ENCODE measurements at places on chromosomes 16 and 17.

- no peak for DNase-seq
Measured at GRCh38 chr16:22126037-22126558, 33.8 kb downstream of the VWA3A start.

- DNase-seq = no peak
Measured at GRCh38 chr16:79482011-79482410, 118.5 kb downstream of the MAF start.

- DNase-seq = no peak
Measured at GRCh38 chr17:74877592-74878548, 5.1 kb upstream of the FDXR start.

DNA sequence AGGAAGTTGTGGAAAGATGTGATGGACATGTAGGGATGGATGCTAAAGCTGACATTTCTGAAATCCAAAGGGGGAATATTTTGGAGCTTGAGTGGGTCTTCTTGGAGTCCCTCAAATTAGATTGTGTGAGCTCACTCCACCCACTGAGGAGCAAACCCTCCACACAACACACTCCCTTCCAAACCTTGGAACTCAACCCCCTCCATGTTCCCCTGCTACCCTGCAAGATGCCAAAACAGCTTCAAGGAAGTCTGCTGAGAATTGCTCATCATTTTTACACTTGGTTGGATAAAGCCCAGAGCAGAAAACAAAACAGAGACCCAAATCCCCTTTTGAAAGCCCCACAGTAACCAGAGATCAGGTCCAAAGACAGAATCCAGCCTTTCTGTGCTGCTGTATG lies 103.3 kb upstream of the ERCC4 start:
- DNase-seq = no peak

- no peak for DNase-seq
Measured at GRCh38 chr17:1274245-1274608, 4.0 kb downstream of the BHLHA9 start.

GRCh38 chr16:76913046-76913445 lies 277.9 kb upstream of the MON1B start:
- DNase-seq = no peak

DNA sequence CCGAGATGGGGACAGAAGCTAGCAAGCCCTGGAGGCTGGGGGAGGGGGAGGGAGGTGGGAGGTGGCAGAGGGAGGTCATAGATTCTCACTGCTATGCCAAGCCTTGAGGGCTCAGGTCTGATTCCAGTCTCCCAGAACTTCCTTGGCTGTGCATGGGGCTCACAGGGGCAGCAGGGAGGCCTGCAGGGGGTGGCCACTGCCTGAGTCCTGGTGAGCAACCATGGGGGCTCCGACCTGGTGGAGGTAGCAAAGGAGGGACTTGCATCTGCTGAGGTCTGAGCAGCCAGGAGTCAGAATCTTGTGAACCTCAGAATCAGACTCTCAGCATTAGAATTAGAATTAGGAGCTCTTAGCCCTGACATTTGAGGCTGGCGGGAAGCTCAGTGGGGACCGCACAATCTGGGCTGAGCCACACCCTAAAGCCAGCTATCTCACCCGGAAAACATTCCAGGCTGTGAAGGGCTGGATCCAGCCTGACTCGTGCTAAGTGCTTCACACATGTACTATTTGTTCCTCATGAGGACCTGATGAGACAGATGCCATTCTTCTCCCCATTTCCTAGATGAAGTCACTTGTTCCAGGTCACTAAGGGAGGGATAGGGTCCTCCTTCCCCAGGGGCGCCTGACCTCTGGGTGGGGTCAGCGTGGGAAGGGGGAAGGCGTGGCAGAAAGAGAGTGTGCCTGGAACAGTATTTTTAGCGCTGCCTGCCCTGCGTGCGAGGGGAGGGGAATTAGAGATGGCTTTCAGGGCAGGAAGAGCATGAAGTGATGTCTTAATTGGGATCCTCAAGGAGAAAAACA lies 17.3 kb upstream of the KCNJ12 start:
- no peak for DNase-seq

DNA sequence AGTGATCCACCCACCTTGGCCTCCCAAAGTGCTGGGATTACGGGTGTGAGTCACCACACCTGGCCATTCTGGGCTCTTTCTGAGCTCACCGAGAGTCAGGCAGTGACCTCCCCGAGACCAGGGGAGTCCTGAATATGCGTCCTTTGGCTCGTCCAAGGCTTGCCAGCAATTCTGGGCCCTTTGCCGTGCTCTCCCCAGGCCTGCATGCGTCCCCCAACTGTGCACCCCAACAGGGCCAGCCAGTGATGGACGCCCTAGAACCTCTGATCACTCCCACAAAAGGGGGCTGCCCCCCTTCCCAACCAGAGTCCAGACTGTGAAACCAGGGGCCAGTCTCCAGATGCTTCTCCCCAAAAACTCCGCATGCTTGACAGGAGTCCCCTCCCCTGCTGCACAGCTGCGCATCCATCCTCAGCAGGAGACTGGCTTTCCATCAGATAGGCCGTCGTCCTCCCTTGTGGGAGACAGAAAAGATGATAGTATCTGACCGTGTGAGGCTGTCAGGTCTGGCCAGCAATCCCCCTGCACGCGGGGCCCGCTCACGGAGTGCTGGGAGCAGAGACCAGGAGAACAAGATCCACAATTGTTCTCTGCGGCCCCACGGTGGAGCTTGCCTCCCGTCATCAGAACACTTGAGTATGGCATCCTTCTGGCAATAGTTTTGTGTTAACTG lies 15.5 kb downstream of the HS3ST6 start:
- no peak for DNase-seq

DNA sequence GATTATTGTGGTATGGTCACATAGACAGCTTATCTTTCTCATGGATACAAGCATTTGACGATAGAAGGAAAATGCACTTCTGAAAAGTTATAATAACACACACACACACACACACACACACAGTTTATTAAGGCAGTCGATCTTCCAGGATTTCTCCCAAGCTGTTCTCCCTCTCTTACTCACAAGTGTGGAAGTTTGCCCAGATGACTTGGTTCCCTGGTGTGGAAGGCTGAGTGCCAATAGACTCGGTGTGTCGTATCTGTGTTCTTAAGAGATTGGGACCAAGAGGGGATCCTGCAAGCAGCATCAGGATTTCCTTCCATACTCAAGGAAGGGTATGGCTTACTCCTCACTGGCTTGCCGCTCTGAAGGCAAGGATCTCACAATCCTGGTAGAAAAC lies 279.6 kb downstream of the HS3ST3B1 start:
- DNase-seq = no peak

DNA sequence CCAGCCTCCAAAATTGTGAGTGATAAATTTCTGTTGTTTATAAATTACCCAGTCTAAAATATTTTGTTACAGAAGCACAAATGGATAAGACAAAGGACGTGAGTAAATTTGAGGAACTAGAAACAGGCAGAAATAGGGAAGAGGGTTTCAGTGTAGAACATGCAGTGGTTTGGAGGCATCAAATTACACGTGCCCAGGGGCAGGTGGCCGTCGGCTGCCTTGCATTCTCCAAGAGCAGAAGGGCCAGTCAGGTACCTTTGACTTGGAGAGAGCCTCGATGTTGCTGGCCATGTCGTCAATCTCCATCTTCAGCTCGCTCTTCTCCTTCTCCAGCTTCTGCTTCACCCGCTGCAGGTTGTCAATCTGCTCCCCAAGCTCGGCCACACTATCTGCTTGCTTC lies 54.3 kb downstream of the MYH13 start:
- DNase-seq = no peak

- DNase-seq = peak; percentile 51
Measured at GRCh38 chr17:48541577-48542113, 3.3 kb downstream of the HOXB2 start.

GRCh38 chr16:19346335-19346922 lies 60.9 kb downstream of the CLEC19A start:
- DNase-seq = no peak

GRCh38 chr16:4381072-4381934 lies 9.7 kb downstream of the VASN start:
- no peak for DNase-seq

DNA sequence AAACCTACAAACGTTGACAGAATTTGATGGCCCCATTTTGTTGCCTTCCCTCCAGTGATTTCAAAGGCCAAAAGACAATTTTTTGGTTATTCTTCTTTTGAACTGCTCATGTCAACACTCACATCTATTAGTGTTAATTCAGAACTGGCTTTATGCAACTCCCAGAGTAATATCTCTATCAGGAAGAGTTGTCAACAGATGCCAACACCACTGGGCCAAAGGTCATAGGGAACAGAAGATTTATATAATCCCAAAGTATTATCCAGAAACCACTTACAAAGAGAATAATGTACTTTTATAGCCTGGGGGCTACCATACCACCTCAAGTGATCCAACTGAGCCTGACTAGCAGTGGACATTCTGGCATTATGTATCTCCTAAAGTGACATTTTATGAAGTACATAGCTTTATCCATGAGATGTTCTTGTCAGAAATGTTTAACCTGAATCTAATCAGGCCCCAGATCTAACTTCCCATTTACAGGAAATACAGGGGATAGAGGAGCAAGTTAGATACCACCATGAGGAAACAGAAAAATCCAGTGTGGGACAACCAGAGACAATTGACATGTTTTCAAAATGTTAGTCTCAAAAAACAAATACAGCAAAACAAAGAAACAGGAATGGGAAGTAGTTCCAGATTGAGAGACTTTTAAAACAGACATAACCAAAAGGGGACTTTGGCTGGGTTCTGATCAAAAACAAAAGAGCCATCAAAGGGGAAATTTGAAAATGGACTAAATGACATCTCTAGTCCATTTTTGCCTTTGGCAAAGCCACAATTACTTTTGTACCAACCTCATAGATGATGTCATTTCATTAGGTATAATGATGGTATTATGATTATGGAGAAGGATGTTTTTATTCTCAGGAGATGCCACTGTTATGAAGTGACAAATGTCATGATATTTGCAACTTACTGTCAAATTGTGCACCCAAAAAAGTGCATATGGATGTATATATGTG lies 18.5 kb downstream of the FAM117A start:
- no peak for DNase-seq

GRCh38 chr17:72682605-72683004 lies 409.9 kb downstream of the SLC39A11 start:
- no peak for DNase-seq

DNA sequence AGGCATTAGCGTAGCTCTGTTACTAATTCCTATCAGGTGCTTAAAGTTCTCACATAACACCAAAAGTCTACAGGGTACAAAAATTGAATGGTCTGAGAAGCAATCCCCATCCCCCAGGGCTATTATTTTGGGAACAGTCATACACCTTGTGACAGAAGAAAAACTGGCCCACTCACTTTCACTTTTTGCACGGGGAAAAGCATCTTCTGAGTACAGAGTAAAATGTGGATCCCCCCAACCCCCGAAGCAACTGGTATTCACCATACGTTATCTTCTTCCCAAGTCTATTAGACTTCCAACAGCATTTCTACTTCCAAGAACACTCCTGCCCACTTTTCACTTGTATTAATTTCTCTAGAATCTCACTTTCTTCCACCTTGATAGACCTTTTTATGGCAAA lies 11.8 kb downstream of the GGA3 start:
- DNase-seq = no peak

DNA sequence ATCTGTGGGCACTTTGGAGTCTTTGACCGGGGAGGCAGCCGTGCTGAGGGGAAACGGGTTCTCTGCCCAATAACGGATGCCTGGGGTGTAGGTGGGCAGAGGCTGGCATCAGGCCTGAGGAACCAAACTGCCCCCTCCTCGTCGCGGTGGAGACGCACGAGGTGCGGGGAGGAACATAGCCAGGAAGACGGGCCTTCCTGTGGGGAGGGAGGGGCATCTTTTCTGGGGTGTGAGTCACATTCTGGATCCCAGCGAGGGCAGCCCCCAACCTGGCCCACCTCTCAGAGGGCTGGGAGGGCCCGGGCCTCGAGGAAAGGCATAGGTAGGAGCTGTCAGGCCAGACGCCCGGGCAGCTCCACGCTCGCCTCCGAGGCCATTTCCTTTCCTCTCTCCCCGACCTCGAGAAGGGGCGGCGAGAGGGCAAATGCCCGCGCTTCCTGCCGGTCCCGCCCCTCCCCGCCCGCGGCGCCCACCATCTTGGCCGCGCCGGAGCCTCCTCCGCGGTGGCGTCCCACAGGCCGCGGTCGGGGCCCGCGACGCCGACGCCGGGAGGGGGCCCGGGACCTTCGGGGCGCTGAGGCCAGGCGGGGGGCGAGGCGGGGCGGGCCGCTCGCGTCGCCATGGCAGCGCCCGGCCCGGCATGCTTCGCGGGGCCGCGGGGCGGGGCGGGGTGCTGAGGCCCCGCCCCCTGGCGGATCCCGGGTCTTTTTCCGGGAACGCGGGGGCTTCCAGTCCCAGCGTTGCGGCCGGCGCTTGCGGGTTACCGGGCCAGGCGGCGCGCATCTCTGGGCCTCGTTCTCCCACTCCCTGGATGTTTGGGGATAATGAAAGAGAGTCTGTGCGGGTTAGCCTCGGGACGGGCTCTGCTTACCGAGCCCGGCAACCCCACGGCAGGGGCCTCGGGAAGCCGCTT lies 13.2 kb downstream of the RAI1 start:
- DNase-seq = peak; percentile 82

GRCh38 chr16:56260378-56261160 lies 69.3 kb downstream of the GNAO1 start:
- DNase-seq = no peak

DNA sequence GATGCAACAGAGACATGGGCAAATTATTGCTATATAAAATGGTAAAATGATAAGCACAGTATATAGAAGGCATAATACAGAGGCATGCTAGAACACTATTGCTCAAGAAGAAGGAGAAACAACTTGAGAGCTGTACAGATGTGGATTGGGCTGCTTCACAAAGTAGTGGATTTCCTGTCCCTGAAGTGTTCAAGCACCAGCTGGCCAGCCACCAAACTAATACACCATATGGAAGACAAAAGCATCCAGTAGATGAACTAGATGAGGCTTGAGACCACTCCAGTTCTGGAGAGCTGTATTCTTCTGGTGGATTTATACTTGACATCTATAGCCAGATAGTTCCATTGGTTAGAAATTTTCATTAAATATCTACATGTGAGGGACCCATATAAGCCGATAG lies 134.1 kb upstream of the GNAO1 start:
- no peak for DNase-seq
